Panc1 (cell line): ENCODE measurements at places on chromosomes 2 and 18. TPM values are rescaled to one million over a fixed set of nuclear protein-coding genes. Genes with fewer than 3 reads are reported as not detected.

GRCh38 chr2:144210076-144210475, 309.8 kb downstream of the ZEB2 start:
- H3K27me3 ChIP-seq, result no peaks in the 10 kb centered on the region
- no peak overlapping the region for H3K27ac ChIP-seq
- H3K36me3 ChIP-seq, result no peaks in the 10 kb centered on the region
- DNase-seq, result no peak
- no peaks in the 10 kb centered on the region for H3K4me1 ChIP-seq
- no peak overlapping the region for H3K4me3 ChIP-seq

- H3K27ac ChIP-seq, result peak overlapping the region; percentile 55
- no peaks in the 10 kb centered on the region for H3K36me3 ChIP-seq
- no peak for DNase-seq
- peaks cover 16% of the 10 kb centered on the region for H3K4me1 ChIP-seq
- peak overlapping the region; percentile 76 for H3K4me3 ChIP-seq
- H3K27me3 ChIP-seq, result no peaks in the 10 kb centered on the region
Observed at GRCh38 chr2:64143169-64144056, 807 bp downstream of the PELI1 start.

GRCh38 chr18:47737956-47738355, 192.5 kb downstream of the SMAD2 start:
- no peaks in the 10 kb centered on the region for H3K36me3 ChIP-seq
- no peaks in the 10 kb centered on the region for H3K4me1 ChIP-seq

CHMP1B gene
- total RNA-seq, result 17.1 TPM

- H3K4me1 ChIP-seq, result peaks cover 19% of the 10 kb centered on the region
- 0 out of 2 replicates have a peak overlapping the region, but pooled peaks have one; percentile 6 for H3K4me3 ChIP-seq
- DNase-seq, result peak; percentile 96
- no peaks in the 10 kb centered on the region for H3K27me3 ChIP-seq
Observed at GRCh38 chr2:19911808-19912509, 10.2 kb upstream of the TTC32 start.

DNA sequence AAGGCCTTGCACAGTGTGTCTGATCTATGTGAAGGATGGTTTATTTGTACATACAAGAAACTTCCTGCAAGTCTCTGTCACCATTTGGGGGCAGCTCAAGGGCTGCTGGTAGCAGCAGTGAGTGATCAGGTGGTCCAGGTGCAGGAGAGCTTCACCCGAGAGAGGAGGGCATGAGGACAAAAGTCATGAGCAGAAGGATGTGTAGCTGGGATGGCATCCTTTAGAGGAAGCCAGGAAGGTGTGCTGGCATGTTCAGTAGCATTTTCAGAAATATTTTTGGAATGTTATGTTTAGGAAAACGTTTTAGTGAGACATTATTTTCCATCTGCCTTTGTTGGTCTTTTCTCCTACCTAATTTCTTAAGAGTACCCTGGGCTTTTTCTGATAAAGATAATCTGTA, 31.9 kb downstream of the VWA3B start:
- no peaks in the 10 kb centered on the region for H3K36me3 ChIP-seq
- DNase-seq, result no peak
- H3K27ac ChIP-seq, result no peak overlapping the region
- no peak overlapping the region for H3K4me3 ChIP-seq

GRCh38 chr2:78498125-78498524, 527.4 kb upstream of the REG3G start:
- DNase-seq, result no peak
- H3K27me3 ChIP-seq, result no peaks in the 10 kb centered on the region
- no peaks in the 10 kb centered on the region for H3K4me1 ChIP-seq
- H3K36me3 ChIP-seq, result no peaks in the 10 kb centered on the region
- no peak overlapping the region for H3K27ac ChIP-seq

TUBA3E gene
- total RNA-seq, result not detected

- no peak for DNase-seq
- no peak overlapping the region for H3K27ac ChIP-seq
- H3K4me3 ChIP-seq, result no peak overlapping the region
- H3K27me3 ChIP-seq, result no peaks in the 10 kb centered on the region
Observed at GRCh38 chr2:232886176-232886575, 16.1 kb downstream of the SNORC start.

- DNase-seq, result no peak
- H3K27ac ChIP-seq, result no peak overlapping the region
- H3K36me3 ChIP-seq, result no peaks in the 10 kb centered on the region
- no peak overlapping the region for H3K4me3 ChIP-seq
- 0 out of 2 replicates have a peak, but pooled peaks cover 2% of the 10 kb centered on the region for H3K27me3 ChIP-seq
Observed at GRCh38 chr18:25181581-25181980, 170.4 kb downstream of the ZNF521 start.

ALK gene
- not detected for total RNA-seq

ZNF396 gene
- total RNA-seq, result 2.8 TPM

CMPK2 gene
- 0.80 TPM for total RNA-seq

DNA sequence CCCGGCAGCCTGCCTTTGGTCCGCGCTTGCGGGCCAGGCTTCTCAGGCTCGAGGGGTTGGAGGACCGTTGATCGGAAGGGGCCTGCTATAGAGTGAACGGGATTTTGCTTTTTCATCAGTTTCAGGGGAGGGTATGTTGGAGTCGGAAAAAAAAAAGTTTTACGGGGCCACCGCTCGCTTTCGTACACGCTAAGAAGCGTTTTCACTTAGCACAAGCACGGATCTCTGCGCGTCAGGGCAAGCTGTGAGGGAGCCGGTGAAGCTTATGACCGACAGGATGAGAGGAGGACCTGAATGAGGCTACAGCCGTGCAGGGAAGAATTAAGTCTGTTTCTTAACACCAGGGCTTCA, 443 bp downstream of the CPSF3 start:
- H3K27ac ChIP-seq, result peak overlapping the region; percentile 96
- no peaks in the 10 kb centered on the region for H3K27me3 ChIP-seq
- peaks cover 13% of the 10 kb centered on the region for H3K4me1 ChIP-seq
- H3K36me3 ChIP-seq, result peaks cover 8% of the 10 kb centered on the region; the same call in 1 of the 2 replicates
- peak overlapping the region; percentile 99 for H3K4me3 ChIP-seq

CRYGD gene
- total RNA-seq, result not detected

DNA sequence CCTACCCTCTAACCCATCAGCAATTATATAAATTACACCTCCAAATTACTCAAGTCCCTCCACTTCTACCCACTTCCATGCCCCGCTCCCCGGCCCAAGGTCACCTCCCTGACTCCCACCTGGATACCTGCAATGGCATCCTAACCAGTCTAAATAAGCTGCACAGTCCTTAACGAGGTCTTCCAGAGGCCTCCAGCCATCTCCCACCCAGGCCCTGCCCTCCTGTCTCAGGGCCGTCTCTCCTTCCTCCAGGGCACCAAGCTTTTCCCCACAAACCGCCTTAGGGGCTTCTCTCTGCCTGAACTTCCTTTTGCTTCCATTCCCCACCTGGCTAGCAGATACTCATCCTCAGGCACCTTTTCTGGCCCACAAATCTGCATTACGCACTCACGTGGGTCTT, 4.8 kb downstream of the L3MBTL4 start:
- H3K4me1 ChIP-seq, result no peaks in the 10 kb centered on the region
- no peak for DNase-seq
- H3K27ac ChIP-seq, result no peak overlapping the region
- no peak overlapping the region for H3K4me3 ChIP-seq
- H3K27me3 ChIP-seq, result peaks cover 3% of the 10 kb centered on the region

- H3K4me3 ChIP-seq, result no peak overlapping the region
- no peaks in the 10 kb centered on the region for H3K27me3 ChIP-seq
- no peak for DNase-seq
- H3K36me3 ChIP-seq, result no peaks in the 10 kb centered on the region
- no peaks in the 10 kb centered on the region for H3K4me1 ChIP-seq
Observed at GRCh38 chr2:238415036-238415764, 11.5 kb upstream of the ASB1 start.

MC5R gene
- total RNA-seq, result not detected

ADGRF3 gene
- not detected for total RNA-seq

- no peak for DNase-seq
- no peaks in the 10 kb centered on the region for H3K36me3 ChIP-seq
- no peak overlapping the region for H3K4me3 ChIP-seq
Observed at GRCh38 chr18:77223221-77223639, 26.4 kb upstream of the GALR1 start.

DNA sequence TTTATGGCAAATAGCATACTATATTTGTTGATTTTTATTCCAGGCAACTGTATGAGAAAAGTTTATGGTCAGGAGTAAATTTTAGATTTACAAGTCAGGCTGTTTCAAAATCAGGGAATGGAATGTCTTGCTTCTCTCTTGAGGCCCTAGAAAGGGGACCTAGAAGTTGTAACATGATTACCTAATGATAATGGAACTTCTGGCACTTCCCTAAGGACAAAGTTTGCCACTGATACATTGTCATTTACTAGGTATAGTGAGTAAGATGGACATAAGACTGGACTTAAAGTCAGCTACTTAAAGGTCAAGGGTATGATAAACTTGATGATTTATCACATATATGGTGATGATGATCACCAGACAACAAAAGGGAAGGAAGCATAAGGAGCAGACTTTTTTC, 103.3 kb upstream of the VRK2 start:
- H3K4me3 ChIP-seq, result no peak overlapping the region
- H3K27me3 ChIP-seq, result no peaks in the 10 kb centered on the region
- H3K27ac ChIP-seq, result no peak overlapping the region
- no peaks in the 10 kb centered on the region for H3K4me1 ChIP-seq
- H3K36me3 ChIP-seq, result no peaks in the 10 kb centered on the region

- no peaks in the 10 kb centered on the region for H3K36me3 ChIP-seq
- no peak for DNase-seq
- H3K4me1 ChIP-seq, result no peaks in the 10 kb centered on the region
Observed at GRCh38 chr18:27413495-27414401, 228.6 kb upstream of the CHST9 start.

DNA sequence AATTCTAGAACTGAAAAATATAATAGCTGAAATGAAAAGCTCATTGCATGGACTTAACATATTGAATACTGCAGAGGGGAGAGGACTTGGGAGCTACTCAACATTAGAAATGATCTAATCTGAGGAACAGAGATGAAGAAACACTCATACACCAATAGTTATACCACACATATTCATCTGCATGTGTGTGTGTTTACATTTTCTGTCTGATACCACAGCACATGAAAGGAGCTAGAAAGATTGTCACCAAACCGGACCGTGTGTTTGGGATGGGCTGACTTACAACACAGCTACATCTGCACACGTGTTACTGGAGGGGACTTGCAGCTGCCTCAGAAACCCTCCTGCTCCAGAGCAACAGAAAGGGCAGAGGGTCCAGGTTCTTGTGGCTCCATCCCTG, 47.8 kb downstream of the PXDN start:
- H3K27ac ChIP-seq, result peak overlapping the region; percentile 45; the same call in 1 of the 2 replicates
- DNase-seq, result no peak
- H3K4me1 ChIP-seq, result no peaks in the 10 kb centered on the region; the same call in 1 of the 2 replicates
- H3K27me3 ChIP-seq, result no peaks in the 10 kb centered on the region
- H3K4me3 ChIP-seq, result no peak overlapping the region

GPBAR1 gene
- 0.18 TPM for total RNA-seq

- no peaks in the 10 kb centered on the region for H3K27me3 ChIP-seq
- no peak overlapping the region for H3K27ac ChIP-seq
- H3K36me3 ChIP-seq, result no peaks in the 10 kb centered on the region
- no peaks in the 10 kb centered on the region for H3K4me1 ChIP-seq
Observed at GRCh38 chr18:3852321-3852720, 402.3 kb downstream of the TGIF1 start.

- H3K4me3 ChIP-seq, result peak within 1 kb of the TSS; percentile 47
- H3K36me3 ChIP-seq, result no peaks in the 10 kb centered on the region; the same call in 1 of the 2 replicates
- peaks cover 12% of the 10 kb centered on the region for H3K4me1 ChIP-seq
- peak within 1 kb of the TSS; percentile 54 for H3K27ac ChIP-seq
- no peak for DNase-seq
Observed at GRCh38 chr2:200585730-200586643, at the start of gene AOX1. TSS of gene AOX1 (plus strand) at chr2:200586014. CDS start at chr2:200586109, 95 bp downstream.

DNA sequence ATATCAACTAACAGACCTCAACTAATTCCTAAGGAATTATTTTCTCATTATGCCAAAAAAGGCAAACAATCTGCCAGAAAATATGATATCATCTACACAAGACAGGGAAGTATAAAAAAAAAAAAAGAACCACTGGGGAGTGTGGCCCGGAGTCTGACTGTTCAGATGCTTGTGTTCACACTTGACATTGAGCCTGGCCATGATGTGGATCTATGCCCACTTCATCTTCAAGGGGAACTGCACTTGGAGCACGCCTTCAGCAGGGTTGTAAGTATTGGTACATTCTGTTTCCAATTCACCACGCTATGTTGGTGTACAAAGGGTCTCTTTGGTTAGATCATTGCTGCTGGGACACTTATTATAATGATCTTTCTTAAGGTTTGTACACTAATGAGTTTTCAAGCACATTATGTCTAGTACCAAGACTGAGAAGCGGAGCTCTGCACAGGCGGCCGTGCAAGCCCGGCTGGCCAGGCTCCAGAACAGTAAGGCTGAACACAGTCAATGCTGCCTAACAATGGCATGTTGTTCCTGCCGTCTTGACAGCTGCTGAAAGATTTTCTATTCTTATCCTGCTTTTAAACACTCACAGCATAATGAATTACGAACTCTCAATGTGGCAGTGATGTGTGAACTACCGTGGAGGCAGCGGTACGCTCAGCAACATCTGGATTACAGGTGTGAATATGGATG, 788.4 kb upstream of the SOX11 start:
- no peaks in the 10 kb centered on the region for H3K36me3 ChIP-seq
- H3K27ac ChIP-seq, result no peak overlapping the region
- DNase-seq, result no peak
- no peaks in the 10 kb centered on the region for H3K27me3 ChIP-seq
- no peak overlapping the region for H3K4me3 ChIP-seq

- H3K4me1 ChIP-seq, result no peaks in the 10 kb centered on the region
- no peak overlapping the region for H3K27ac ChIP-seq
- H3K36me3 ChIP-seq, result no peaks in the 10 kb centered on the region
- no peak for DNase-seq
Observed at GRCh38 chr2:170586571-170587095, 128.5 kb upstream of the SP5 start.

- no peak overlapping the region for H3K27ac ChIP-seq
- DNase-seq, result no peak
- H3K4me3 ChIP-seq, result no peak overlapping the region
- H3K27me3 ChIP-seq, result peaks cover 10% of the 10 kb centered on the region
- no peaks in the 10 kb centered on the region; the same call in 1 of the 2 replicates for H3K4me1 ChIP-seq
Observed at GRCh38 chr18:79555885-79556284, 123.7 kb upstream of the CTDP1 start.

DNA sequence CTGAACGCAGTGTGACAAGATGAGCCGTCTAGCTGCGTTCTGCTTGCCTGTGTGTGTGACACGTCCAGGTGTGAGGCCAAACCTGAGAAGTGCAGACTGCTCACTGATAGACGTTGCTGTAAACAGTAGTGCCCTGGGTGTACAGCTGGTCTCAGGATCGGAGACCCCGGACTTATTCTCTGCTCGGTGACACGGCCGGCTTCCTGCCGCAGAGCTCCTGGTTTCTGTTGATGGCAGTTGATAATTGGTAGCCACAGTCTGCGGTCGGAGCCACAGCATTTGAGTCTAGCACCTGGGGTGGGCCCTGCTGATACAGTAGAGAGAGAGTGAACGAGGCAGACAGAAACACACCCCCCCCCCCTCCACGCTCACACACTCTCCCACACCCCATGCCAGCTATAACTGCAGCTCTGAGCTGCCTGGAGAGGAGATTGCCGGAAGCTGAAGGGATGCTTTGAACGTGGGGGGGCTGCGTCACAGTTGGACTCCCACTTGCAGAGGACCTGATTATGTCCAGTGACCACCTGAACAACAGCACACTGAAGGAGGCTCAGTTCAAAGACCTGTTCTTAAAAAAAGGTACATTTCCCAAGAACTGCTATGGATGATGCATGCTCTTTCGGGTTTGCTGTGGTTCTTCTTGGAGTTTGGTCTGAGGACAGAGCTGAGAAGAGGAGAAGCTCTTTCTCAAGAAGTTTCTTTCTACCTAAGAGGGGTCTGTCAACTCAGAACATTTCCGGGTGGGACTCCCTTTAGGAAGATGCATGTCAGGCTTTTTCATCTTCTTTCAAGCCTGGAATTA, 114.0 kb downstream of the FAM210A start:
- DNase-seq, result no peak
- no peak overlapping the region for H3K27ac ChIP-seq
- H3K4me1 ChIP-seq, result no peaks in the 10 kb centered on the region
- H3K36me3 ChIP-seq, result no peaks in the 10 kb centered on the region
- peak overlapping the region; percentile 20 for H3K4me3 ChIP-seq
